Activated T-cell treated with anti-CD3 and anti-CD28 coated beads for 24 hours (primary cell): ENCODE measurements at places on chromosomes 6 and 20.

DNA sequence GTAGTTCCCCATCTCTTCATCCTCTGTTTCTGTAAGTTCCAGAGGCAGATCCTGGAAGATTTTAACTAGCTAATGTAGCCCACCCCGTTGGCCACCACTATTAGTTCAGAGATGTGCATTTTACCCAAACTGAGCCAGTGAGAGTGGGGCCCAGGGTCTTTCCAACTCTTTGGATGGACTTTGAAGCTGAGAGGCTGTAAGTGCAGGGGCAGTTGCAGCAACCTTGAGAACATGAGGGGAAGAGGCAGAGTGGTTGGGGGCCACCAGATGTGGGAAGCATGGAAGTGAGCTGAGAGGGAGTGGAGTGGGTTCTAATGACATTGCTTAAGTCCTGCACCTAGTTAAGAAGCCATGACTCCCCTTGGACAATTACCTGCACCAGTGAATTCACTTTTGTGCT, 72.2 kb downstream of the CDH26 start:
- DNase-seq: no peak

DNA sequence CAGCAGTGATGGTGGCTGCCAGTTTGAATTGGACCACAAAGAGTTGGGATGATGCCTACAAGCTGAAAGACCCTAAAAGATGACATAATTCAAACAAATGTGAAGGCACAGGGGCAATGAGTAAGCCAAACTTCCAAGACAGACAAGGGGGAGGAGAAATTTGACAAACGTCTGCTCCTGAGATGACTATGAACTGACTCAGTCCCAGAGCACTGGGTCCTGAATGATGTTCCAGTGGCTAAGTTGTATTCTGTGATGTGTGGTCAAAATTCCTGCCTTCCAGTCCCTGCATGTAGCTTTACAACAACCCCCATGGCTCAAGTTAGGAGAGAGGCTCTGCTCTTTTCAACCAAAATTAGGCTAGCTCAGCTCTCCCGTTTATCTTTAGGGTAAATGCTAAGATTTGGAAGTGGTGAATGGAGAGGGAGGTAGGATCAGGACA, 86.1 kb upstream of the SIRPA start:
- DNase-seq: no peak

GRCh38 chr20:10639737-10640556, 33.9 kb downstream of the JAG1 start:
- DNase-seq: no peak

GRCh38 chr6:78810698-78811097, 56.7 kb upstream of the IRAK1BP1 start:
- DNase-seq: no peak

- DNase-seq: no peak
Observed at GRCh38 chr6:168208402-168208801, 111.2 kb downstream of the DACT2 start.

- no peak for DNase-seq
Observed at GRCh38 chr6:35014341-35014740, 125.3 kb downstream of the ANKS1A start.

DNA sequence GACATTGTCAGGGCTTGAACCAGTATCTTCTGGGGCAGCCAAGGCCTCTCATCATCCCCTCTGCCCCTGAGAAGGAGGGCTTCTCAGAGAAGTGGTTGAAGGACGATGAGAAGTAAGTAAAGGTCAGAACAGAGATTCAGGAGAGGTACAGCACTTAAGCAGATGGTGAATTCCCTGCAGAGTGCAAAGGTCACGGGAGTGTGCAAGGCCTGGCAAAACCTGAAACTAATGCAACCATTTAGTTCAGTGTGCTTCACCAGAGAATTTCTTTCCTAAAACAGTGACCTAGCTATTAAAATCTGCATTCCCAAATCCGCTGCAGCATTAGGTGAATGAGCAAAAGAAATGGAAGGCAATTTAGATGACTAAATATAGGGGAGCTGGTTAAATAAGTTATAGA, 58.4 kb downstream of the TRERF1 start:
- DNase-seq: no peak

DNA sequence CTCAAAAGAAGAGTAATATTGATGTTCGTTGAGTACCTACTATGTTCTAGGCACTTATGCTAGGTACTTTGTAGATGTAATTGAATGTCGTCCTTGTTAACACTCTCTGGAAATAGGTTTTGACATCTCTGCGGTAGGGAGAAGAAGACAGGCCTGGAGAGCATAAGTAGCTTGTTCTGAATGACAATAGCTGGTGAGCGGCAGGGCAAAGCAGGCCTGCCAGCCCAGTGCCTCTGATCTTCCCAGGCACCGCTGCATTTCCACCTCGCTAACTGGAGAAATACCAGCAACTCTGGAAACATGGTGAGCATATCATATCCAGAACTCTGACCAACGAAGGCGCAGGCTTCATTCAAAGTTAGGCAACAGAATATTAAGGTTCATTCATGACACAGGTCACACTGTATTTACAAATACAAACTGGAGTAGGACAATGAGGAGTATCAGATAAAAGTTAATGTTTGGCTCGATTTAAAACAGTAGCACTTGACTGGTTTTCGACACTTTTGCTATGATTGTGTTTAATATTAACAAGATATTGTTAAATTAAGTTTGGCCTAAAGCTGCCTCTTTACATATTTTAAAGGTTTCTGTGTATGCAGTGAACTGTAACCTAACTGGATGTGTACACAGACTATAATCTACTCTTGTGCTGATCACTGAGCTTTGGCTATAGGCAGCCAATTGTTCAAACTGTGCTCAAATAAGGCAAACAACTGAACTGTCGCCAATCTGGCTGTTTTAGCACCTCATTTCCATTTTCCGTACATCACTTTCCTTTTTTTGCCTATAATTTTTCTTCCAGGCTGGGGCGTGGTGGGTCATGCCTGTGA, 54.1 kb downstream of the PPP1R3G start:
- no peak for DNase-seq

GRCh38 chr6:38498805-38499445, 140.8 kb downstream of the BTBD9 start:
- no peak for DNase-seq

DNA sequence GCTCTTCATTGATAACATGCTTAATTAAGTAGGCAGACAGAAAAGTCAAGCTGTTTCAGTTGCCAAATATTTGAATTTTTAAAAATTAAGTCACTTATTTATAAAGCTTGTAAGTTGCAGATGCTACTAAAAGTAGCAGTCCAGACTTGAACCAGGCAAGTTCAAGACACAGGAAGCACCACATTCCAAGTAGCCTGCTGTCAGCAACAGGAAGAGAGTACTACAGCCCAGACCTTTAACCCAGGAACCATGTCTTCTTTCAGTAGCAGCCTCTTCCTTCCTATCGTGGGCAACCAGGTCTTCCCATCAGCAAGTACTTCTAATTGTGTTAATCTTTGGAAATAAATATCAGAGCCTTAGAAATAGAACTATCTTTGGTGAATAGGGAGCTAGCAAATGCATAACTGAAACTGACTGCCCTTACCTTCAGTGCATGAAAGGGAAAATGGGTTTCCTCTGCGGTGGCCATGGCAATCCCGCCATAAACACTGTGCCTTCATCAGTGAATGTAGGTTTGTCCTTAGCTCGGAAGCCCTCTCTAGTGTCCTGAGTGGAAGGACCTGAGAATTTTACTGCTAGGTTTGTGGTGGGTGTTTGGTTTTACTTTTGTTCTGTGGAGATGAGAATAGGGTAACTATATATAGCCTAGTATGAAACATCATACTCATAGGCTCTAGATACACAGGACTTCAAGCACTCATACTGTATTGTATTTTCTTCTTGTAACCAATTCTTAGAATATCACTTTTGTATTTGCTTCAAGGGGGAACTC, 95.6 kb downstream of the SYCP2 start:
- DNase-seq: no peak

DNA sequence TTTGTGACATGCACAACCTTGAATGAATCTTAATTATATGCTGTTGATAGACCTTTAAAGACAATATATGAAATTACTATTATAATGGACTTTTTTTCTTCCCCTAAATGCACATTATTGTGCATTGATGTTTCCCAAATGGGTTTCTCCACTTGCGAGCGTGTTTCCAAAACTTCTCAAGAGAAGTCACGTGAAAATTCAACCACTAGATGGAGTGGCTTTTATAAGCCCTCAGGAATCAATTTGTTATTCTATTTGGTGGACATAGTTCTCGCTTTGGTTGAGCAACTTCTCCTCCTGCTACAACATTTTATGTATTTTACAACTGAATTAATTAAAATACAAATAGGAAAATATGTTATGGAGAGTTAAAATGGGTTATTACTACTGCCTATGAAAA, 9.0 kb downstream of the CNR1 start:
- no peak for DNase-seq

- DNase-seq: no peak
Observed at GRCh38 chr20:47982574-47983360, 197.5 kb upstream of the SULF2 start.

DNA sequence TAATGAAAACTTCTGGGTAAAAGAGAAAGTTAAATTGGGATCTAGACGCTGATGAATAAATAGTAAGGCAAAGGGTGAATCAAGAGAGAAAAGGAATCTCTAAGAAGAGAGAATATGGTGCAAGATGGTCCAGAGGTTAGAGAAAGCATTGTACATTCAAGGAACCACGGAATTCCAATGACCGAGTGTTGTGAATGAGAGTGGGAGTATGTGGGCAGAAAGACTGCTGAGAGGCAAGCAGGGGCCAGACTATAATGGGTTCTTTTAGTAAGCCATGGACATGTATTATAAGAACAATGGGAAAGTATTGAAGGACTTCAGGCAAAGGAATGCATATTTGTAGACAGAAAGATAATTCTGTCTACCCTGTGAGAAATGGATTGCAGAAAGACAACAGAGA, 45.2 kb downstream of the SPTLC3 start:
- DNase-seq: no peak

DNA sequence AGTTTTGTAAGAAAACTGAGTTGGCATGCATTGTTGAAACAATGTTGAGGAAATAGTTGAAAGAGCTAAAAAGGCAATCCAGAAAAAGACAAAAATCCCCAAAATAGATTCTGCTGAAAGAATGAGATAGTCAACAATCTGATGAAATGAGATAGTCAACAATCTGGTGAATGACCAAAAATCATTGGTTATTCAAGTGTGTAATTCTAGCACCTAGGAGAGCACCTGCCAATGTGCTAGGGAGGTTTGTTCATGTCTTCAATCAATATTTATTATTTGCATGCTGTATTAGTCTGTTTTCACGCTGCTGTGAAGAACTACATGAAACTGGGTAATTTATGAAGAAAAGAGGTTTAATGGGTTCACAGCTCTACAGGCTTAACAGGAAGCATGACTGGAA, 307.1 kb upstream of the HSF2 start:
- DNase-seq: no peak

DNA sequence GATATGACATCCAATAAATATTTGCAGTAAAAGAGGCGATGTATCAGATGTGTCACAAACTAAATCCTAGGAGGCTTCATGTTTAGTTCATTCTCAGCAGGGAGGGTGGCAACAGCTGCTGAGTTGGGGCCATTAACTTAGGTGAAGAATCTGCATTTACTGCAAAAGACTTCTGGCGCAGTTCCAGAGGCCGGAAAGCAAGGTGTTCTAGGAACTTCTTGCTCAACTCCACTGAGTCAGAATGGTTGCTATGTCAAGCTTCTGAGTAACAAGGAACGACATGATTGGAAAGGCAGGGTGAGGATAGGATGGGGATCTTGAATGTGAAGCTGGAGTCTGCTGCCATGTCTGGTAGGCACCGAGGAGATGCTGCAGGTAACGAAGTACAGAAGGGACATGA, 11.7 kb downstream of the ADNP start:
- no peak for DNase-seq

DNA sequence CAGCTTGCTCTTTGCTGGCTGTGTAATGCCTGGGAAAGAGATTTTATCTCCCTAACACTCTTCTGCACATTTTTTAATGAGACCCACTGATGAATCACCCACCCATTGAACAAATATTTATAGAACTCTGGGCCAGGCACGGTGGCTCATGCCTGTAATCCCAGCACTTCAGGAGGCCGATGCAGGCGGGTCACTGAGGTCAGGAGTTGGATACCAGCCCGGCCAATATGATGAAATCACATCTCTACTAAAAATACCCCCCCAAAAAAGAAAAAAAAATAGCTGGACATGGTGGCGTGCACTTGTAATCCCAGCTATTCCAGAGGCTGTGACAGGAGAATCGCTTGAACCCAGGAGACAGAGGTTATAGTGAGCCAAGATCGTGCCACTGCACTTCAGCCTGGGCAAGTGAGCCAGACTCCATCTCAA, 82.1 kb upstream of the SIRPA start:
- DNase-seq: no peak

GRCh38 chr6:157613011-157613522, 210.0 kb upstream of the SNX9 start:
- DNase-seq: no peak

GRCh38 chr6:15901141-15902115, 227.5 kb upstream of the MYLIP start:
- DNase-seq: peak; percentile 6

DNA sequence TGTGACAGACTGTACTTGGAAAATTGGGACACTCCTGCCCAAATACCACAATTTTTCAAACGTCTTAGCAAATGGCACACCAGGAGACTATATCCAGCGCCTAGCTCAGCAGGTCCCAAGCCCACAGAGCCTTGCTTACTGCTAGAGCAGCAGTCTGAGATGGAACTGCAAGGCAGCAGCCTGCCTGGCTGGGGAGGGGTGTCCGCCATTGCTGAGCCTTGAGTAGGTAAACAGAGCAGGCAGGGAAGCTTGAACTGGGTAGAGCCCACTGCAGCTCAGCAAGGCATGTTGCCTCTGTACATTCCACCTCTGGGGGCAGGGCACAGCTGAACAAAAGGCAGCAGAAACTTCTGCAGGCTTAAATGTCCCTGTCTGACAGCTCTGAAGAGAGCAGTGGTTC, 1003.3 kb upstream of the MAP3K7 start:
- no peak for DNase-seq

DNA sequence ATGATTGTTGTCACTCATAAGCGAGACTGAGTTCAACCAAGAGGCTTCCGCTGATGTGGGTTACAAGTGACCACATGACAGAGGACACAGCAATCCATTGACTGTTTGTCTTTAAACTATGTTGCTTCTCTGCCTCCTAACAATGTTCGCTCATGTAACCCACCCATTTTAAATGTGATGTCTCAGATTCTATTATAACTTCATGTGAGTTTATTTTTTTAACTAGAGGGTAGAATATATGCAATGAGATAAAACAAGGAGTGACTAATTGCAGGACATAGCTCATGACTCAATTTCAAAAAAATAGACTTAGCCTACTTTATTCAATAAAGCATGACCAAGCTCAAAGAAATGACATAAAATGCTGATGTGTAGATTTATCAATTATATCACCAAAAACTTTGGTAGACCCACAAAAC, 119.2 kb upstream of the SASH1 start:
- no peak for DNase-seq

- DNase-seq: no peak
Observed at GRCh38 chr6:1068068-1068467, 243.8 kb upstream of the FOXQ1 start.

DNA sequence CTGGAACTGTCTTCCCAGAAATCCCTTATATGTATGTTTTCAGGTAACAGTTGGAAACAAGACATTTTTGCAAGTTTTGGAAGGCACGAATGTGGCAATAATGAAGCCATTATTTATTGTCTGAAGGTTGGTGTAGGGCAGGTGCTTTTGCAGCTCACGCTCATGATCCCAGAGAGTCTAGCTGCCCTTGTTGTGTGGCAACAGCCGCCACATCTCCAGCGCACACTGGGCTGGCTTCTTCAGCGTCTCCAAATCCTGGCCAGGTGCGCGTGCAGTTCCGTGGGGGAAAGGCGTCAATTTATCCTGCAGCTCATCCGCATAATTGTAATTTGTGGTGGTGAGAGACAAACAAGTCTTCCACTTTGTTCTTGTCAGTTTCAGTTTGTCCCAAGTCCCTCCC, 71.2 kb downstream of the TRDN start:
- no peak for DNase-seq

- DNase-seq: no peak
Observed at GRCh38 chr6:20790032-20790791, 256.0 kb downstream of the CDKAL1 start.
